ENCODE measurements at places on chromosomes 5 and 9.

DNA sequence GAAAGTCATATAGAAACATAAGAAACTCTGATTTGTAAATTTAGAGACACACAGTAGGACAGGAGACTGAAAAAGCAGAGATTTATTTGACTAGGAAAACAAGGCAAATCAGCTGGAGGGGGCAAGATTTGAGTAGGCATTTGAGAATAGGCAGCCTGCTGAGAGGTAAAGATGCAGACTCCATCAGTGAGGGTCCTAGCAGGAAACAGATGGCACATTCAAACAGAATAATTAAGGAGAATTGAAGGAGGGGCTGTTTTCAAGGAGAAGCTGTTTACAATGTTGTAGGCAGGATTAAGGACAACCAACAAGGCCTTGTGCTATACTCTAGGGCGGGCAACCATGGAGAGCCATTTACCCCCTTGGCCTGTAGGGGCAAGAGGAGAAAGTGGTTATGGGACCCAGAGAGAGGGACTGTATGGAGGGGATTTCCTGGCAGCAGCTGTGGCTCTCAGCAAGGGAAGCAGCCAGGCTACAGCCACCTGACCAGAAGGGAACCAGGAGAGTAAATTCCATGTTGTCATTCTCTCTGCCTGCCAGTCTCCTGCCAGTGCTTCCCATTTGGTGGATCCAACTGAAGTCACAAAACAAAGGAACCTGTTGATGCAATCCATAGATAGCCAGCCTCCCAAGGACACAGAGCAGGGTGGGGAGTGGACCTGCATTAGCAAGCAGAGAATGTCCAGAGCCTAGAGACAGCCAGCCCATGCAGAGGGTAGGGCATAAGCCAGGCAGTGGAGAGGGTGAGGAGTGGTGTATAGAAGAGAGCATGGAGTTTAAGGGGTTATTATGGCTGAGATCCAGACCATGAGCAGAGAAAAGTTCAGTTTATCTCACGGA lies 38.2 kb downstream of the PAPPA start:
- no peak for DNase-seq

GRCh38 chr9:14608540-14608939 lies 84.7 kb downstream of the ZDHHC21 start:
- DNase-seq: no peak

DNA sequence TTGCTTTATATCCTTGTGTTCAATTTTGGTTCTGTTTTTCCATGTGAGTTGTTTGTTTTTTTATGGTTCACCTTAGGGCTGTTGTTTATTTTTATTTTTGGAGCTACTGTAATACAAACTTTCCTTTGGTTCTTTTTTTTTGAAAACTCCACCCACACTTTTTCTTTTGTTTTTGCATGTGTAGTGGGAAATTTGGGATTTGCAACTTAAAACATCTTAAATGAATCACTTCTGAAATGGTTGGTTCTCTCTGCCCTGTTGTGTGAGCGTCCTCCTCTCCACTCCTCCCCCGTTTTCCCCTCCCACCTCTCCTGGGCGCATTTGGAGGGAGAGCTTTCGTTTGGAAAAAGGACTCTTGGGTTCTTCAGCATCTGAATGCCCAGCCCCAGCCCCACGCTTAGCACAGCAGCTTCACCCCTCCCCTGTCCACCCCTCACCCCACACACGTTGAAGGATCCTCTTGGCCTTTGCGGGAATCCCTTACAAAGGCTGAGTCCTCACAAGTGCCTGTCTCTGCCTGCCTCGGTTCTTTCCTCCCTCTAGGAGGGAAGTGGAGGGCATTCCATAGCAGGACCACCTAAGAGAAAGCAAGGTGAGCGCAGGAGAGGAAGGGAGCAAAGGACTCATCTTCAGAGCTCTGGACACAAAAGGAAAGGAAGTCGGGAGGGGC lies 67.2 kb downstream of the DMRT1 start:
- no peak for DNase-seq

- DNase-seq: peak; percentile 71
These were observed 33.8 kb upstream of the DTWD2 start for GRCh38 chr5:119022017-119022745.

GRCh38 chr5:73140801-73141200 lies 20.4 kb downstream of the TMEM171 start:
- DNase-seq: no peak

DNA sequence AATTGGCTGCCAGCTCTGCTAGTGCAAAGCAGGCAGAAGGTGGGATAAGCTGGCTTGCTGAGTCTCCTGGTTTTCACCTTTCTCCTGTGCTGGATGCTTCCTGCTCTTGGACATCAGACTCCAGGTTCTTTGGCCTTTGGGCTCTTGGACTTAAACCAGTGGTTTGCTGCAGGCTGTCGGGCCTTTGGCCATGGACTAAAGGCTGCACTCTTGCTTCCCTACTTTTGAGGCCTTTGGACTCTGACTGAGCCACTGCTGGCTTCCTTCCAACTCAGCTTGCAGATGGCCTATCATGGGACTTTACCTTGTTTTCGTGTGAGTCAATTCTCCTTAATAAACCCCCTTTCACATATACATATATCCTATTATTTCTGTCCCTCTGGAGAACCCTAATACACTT lies 1293.9 kb upstream of the CDH6 start:
- no peak for DNase-seq

- no peak for DNase-seq
These were observed 110.1 kb downstream of the FBN2 start for GRCh38 chr5:128427921-128428320.

DNA sequence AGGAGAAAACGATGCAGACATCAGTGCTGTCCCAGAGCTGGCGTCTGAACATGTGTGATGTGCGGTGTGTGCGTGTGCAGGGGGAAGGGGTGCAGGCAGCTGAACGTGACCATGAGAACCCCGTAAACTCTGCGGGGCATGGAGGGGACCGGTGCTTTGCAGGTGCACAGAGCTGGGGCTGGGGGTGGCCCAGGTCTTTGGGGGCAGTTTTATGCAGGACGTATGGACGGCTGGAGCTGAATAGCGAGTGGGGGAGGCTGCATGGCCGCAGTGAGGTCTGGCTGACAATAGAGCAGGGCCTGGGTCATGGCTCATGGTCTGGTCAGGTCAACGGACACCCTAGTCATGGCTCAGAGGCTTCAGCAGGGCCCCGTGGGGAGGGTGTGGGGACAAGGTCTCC lies 3.3 kb upstream of the EXOC3 start:
- DNase-seq: no peak

DNA sequence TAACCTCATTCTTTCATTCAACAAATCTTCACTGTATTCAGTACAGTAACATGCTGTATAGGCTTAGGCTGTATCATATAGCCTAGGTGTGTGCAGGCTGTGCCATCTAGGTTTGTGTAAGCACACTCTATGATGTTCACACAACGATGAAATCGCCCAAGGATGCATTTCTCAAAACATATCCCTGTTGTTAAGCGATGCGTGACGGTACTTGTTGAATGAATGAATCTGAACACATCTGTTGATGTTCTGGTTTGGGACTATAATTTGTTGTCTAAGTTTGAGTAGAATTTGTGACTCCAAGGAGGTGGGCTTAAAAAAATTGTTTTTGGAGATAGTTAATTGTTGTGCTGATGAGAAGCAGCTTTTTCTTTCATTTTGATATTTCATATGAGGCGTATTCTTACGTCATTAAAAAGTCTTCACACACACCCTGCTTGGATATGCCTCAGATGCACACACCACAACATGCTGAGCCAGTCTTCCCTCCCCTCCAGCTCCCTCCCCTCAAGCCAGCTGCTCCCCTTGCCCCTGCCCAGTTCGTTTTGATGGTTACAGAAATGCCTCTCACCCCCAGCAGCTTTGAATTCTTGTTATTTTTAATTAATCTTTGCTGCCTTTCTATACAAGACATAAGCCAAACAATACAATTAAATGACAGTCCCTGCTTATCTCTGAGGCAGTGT lies 5.5 kb upstream of the PSAT1 start:
- no peak for DNase-seq

DNA sequence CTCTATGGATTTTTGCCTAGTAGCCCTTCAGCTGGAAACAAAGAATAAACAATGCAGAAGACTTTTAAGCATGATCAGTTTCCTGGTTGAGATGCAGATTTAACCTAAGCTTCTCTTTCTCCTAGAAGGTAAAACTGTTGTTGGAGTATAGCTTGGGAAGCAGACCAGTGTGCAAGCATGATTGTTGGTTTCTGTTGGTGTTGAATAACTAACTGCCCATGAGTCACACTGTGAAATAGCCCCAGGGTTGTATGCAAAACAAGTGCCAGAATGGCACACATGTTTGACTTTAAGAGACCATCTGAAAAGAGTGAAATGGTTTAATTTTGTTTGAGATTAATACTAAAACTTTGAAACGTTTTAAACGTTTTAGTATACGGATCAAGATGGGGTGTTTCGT lies 227.1 kb downstream of the ARHGEF28 start:
- no peak for DNase-seq

DNA sequence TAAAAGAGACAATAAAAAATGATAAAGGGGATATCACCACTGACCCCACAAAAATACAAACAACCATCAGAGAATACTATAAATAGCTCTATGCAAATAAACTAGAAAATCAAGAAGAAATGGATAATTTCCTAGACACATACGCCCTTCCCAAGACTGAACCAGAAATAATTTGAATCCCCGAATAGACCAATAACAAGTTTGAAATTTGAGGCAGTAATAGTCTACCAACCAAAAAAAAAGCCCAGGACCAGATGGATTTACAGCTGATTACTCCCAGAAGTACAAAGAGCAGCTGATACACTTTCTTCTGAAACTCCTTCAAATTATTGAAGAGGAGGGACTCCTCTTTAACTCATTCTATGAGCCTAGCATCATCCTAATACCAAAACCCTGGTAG lies 128.1 kb downstream of the DMRTA1 start:
- DNase-seq: no peak

DNA sequence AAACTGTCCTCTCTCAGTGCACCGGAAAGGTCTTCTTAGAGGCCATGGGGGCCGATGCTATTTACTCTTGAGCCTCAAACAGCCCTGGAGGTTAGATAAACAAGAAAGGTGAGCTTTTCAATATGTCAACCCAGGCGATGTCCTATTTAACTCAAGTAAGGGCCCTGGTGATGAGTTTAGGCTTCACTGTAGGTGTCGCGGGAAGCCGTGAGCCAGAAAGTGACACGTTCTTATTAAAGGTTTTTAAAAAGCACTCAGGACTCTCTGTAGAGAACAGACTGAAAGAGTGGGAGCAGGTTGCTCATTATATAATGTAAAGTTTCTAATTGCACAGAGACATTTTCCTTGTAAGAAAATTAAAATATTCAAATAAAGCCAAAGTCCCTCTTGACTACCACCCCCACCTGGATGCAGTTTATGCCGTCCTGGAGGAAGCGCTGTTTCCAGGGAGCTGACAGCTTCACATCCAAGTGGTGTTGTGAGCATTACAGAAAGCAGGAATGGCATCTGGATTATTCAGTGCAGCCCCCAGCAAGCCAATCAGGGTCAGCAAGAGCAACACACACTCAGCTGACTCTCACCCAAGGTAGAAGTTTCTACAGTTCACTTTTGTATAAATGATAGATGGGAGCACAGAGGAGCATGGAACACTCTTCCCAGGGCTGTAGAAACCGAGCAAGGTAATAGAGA lies 280.3 kb downstream of the DRD1 start:
- no peak for DNase-seq

- peak; percentile 33 for DNase-seq
These were observed 247.2 kb downstream of the CDH10 start for GRCh38 chr5:24397601-24398000.

GRCh38 chr9:136673088-136673974 lies 10.6 kb downstream of the EGFL7 start:
- no peak for DNase-seq

DNA sequence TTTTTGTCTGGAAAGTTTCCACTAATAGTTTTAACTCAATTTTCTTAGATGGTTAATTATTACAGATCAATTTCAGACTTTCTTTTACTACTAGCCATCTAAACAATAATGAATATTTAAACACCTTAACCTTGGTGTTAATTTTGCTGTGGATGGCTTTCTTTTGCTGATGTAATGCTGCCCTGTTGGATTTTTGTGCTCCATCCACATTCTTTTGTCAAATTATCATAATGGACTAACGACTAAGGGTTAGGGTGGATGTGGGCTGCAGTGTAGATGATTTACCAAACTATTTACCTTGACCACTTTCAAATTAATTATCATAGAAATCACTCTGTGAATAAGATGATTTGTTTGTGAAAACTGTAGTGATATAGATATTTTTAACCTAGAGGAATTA lies 15.6 kb upstream of the TMEM38B start:
- no peak for DNase-seq

DNA sequence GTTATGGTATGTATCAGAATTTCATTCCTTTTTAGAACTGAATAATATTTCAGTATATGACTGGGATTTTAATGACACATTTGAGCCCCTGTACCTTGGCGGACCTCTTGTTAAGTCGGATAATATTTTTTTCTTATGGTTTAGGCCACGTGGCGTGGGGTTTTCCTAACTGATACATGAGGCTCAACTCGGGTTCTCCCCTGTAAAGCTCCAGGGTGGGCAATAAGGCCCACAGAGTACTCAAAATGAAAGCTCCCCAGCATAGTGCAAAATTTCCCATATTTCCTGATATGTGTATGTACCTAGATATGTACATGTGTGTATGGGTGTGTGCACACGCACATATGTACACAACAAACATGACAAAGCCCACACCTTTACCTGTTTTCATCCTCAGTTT lies 24.5 kb downstream of the TICAM2 start:
- DNase-seq: no peak

GRCh38 chr5:27125856-27126255 lies 87.5 kb upstream of the CDH9 start:
- DNase-seq: no peak

- DNase-seq: no peak
These were observed 73.8 kb downstream of the DAB2IP start for GRCh38 chr9:121725008-121725775.

DNA sequence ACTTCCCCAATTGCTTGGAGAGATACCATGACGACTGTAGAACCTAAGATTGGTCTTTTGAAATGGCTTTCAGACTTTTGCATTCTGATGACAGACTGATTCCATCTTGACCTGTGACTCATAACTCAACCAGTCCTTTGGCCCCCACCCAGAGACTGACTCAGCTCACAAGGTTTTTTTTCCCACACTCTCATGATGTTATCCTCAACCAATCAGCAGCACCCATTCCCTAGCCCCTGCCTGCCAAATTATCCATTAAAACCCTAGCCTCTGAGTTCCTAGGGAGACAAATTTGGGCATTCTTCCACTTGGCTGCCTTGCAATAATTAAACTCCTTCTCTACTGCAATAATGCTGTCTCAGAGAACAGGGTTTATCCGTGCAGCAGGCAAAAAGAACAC lies 1263.3 kb upstream of the CDH9 start:
- no peak for DNase-seq

DNA sequence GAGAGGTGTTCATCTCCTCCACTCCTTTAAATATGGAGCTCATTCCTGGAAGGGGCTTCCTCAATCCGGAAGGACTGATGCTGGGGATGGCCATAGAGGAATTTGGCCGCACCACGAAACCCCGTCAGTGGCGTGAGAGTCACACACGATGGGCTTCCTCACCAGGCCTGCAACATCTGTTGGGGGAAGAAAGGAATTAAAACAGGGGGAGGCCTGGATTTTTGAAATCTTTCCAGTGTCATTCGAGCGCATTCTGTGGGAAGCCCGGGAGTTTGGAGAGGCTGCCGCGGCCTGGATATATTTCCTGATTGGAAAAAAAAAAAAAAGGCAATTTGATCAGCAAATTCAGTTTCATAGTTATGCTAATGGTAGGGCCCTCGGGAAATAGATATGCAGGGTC lies 76.3 kb upstream of the ORM1 start:
- DNase-seq: no peak
